Activated T-helper 1 cell treated with anti-CD3 and anti-CD28 coated beads, Interleukin-2, amount 50 U/mL, for 16 hours (primary cell): ENCODE measurements at places on chromosomes 6 and 20.

- DNase-seq: no peak
These were observed 197.7 kb downstream of the FAXC start for GRCh38 chr6:99151634-99152346.

GRCh38 chr6:121810158-121811032 is 374.9 kb downstream of the GJA1 start:
- no peak for DNase-seq

DNA sequence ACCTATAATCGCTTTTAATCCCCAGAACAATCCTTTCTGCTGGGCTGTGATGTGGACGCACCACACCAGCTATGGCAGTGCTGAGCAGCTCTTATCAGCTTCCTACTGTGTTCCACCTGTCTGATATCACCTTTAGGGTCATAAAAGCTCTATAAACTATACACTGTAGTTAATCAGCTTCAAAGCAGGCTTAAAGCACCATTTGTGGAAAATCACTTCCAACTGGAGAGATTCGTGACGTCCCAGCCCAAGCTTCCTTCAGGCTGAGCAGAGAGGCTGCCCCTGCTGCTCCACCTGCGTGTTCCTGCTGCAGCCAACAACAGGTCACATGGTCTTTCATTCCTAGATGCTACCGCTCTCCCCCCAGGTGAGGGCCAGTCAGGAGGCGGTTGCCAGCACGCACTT is 156.5 kb downstream of the SMOC2 start:
- DNase-seq: no peak

GRCh38 chr6:11144393-11144851 is 32.9 kb upstream of the ERVFRD-1 start:
- peak; percentile 57 for DNase-seq

DNA sequence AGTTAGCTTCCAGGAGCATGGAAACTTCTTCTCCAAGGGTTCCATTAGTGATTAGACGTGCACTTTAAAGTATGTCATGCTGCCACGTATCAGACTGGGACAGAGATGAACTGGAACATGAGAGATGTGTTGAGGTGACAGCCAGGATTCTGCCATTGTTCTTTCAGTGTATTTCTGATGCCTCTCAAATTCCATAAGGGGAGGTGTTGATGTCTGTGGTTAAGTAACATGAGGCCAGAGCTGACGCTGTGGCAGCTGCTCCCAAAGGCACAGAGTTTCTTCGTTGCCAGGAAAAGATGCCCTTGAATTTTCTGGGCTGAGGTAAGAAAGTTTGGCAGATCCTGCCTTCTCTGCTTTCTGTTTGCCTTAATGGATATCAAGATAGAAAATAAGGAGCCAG is 63.5 kb downstream of the TRMT6 start:
- no peak for DNase-seq

DNA sequence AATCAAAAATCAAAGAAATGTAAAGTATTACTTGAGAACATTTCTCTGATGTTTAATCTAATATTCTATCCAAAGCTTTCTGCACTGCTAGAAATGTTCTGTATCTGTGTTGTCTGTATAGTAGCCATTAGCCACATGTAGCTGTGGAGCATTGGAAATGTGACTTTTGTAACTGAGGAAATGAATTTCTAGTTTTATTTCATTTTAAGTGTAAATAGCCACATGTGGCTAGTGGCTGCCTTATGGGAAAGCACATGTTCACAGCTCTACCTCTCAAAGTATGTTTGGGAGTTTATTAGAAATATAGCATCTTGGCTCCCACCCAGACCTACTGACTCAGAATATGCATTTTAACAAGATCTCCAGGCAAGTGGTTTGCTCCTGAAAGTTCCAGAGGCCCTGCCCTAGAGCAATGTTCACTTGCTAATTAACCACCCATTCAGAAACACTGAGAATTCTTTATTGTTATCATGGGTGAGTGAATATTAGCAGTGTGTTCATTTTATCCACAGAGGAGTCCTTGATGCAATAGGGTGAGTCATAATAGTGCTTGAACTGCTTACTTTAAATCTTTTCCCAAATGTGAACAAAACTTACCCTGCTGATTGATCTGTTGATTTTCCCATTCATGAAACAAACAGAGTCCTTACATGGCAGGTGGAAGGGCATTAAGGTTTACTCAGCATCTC is 282.7 kb downstream of the PLCB1 start:
- DNase-seq: no peak

DNA sequence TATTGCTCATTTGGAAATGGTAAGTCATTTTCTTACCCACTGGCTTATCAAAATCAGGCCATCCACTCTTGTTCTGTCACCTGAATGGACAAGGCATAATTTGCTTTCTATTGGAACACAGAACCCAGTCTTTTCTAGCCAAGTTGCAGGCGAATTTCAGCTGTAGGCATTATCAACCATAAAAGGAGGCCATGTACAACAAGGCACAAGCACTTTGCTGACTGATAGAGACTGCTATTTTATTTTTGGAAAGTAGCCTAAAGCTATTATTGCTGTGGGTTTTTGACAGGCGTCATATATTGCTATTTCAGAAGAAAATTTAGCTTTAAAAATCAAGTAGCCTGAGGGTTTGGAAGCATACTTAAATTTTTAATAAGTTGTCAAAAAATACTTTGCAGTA is 344.2 kb downstream of the HDGFL1 start:
- no peak for DNase-seq

- DNase-seq: no peak
These were observed 60.7 kb downstream of the EZR start for GRCh38 chr6:158758451-158758860.

DNA sequence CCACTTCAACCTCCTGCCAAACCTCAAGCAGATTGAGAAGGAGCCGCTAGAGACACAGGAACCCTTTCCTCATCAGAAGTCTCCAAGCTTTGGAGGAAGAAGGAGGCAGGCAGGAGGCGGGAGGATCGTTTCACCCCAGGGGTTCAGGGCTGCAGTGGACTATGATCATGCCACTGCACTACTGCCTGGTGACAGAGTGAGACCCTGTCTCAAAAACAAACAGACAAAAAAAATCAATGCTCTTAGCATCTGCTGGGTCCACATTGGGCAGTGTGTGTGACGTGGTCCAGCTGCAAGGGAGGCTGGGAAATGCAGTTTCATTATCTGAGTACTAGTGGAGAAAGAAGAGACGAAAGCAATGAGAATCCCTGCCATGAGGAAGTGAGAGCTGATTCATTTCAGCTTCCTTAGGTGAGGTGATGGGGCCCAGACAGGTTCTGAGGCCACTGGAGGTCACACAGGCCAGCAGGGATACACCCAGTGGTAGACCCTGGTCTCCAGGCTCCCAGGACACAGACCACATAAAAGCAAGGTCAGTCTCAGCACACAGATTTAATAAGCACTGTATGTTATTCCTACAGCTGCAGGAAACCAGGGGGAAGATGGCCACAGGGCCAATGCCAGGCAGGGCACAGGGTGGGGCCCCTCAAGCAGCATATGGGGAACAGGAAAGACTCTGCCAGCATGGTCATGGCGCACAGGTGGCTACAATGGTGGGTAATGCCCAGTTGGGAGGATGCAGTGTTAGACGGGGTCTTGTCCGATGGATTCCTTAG is 4.3 kb downstream of the GFRA4 start:
- DNase-seq: no peak

DNA sequence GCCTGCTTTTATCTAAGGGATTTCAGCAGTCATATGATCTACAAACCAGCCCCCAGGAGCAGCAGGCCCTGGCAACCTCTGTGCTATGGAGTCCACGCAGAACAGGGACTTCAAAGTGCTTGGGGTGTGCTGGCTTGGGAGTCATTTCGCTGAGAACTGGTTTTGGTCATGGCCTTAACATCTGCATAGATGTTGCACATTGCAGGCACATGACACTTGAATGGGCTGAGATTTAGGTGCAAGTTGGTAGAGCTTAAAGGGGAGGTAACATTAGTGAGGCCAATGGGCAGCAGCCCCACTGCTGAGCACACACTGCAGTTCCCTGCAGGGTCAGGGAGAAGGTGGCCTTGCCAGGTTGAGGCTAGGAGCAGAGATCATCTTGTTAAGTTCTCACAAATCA is 43.6 kb downstream of the RREB1 start:
- DNase-seq: no peak

- no peak for DNase-seq
These were observed 23.3 kb upstream of the UST start for GRCh38 chr6:148723484-148723883.

DNA sequence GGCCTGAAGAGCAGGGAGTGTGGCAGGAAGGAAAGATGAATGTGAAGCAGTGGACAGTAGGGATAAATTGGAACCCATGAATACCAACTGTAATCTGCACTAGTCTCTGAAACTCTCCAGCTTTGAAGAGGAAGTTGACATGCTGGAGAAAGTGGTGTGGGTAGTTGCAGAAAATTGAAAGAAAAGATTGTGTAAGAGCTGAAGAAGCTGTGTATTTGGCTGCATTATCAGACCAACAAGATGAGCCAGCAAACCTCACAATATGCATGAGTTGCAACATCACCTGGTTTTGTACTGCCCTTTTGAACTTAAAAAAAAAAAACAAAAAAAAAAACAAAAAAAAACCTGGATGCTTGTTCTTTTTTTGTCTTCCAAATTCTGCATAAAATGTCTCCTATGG is 921.9 kb upstream of the EYS start:
- DNase-seq: no peak

DNA sequence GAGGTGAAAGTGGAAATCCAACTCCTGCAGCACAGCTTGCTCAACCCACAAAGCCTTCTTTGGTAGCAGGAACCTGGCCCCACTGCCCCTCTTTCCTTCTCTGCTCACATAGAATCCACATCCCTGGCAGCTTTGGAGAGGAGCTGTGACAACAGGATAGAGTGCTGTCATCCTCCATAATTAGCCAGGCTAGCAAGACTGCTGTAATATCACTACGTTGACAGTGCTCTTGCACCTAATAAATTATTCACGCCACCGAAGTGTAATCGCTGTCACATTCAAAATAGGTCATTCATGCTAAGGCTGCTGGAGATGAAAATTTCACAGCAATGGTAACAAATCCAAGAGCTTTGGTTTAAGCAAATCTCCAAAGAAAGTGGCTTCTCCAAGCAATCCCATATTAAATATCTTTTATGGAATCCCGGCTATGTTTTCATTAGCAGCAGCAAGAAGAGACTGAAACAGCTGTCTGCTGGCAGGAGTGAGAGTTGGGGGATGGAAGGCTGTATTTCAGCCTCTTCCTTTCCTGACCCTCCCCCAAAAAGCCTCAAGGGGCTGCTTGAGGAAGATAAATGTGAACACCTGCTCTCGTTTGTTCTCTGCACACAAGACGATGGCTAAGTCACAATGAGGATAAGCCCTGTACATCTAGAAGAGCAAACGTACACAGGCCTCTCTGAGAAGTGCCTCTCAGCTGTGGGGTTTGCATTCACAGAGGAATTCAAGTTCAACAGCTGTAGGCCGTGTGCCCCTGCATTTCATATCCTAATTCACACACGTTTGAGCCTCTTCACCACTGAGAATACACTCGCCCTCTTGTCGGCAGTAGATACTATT is 16.5 kb downstream of the RIPOR2 start:
- no peak for DNase-seq

DNA sequence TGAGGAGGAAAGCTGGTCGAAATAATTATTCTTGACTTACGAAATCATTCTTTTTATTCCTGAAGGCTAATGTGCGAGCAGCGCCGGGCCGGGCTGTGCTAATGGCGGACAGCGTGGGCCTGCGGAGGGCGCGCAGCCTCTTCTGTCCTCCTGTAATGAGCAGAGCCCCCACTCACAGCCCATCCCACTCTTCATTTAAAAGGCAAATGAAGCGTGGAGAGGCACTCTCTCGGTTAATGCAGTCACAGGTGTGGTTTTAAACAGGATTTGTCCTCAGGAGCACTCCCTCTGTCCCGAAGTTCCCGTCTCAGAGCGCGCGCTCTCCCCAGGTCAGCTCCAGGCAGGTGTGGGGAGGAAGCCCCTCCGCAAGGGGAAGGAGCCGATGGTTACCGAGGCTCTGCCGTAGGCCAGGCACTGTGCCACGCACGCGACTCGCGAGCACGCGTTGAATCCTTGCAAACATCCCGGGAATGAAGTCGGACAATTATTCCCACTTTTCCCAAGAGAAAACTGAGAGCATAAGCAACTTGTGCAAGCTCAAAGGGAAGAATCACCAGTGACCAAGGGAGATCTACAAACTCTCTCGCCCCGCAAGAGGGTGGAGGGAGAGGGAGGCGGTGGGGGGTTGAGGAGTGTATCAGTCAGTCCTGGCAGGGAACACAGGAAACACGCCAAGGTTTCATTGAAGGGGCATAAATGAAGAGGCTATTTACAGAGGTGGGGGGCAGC is 35.5 kb upstream of the ZFAND3 start:
- no peak for DNase-seq

GRCh38 chr6:22142856-22143255 is 154.0 kb downstream of the PRL start:
- DNase-seq: no peak

DNA sequence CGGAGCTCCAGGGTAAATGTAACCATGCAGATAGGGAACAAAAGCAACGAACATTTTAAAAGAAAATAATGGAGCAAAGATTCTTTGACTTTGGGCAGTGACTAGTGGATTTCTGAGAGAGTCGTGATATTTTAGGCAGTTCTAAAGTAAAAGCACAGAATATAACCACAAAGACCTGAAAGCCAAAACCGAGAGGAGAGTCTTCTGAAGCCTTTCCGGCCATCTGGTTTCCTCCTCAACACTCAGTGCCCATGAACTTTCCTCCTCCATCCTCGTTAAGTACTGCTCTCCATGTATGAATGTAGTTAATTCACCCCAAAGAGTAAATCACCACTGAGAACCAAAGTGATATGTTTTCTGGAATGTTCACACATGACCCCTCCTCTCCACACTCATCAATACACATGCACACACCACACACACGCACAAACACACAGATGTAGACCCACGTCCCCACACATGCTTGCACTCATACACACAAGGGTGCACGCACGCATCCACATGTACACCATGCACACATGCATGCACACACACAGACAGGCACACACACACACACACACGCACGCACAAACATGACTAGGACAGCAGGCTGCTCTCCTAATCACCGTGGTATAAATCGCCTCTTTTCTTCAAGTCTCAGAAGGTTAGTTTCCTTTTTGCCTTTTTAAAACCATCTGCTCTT is 109.5 kb downstream of the MYLK4 start:
- DNase-seq: no peak

DNA sequence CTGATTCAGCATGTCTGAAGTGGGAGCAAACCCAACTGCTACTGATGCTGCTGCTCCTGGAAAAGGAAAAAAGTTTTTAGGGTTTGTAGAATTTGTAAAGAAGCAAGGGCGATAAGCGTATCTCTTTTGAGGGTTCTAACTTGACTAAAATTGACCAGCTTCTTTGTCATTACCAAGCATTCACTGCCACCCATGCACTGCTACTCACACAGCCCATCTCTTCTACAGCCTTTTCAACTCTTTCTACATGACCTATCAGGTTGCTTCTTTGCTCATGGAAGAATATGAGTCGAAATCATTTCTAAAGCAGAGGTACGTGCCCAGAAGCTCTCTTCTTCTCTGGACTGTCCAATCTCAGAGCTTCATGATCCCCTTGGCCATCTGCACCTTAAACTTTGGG is 570.9 kb downstream of the EPHA7 start:
- DNase-seq: no peak

DNA sequence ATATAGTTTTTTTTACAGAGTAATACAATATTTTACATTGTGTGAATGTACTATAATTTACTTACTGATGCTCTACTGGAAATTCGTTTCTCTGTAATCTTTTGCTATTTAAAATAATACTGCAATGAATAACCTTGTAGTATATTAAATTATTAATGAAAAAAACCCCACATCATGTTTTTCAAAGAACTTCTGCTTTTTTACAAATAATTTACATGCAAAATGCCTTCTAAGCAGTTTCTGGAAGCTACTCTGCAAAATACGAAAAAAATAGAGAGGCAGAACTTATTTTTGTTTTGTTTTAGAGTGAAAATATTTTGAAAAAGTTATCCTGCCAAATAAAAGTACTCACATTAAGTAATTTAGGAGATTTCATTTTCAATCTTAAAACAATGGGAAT is 165.8 kb upstream of the SIM1 start:
- no peak for DNase-seq
